ENCODE measurements at places on chromosomes 4 and X.
A peak's percentile ranks its signal among the peaks of the same experiment; 100 is the strongest.

- DNase-seq: no peak
Measured at GRCh38 chrX:109974906-109975655, 27.8 kb upstream of the TMEM164 start.

DNA sequence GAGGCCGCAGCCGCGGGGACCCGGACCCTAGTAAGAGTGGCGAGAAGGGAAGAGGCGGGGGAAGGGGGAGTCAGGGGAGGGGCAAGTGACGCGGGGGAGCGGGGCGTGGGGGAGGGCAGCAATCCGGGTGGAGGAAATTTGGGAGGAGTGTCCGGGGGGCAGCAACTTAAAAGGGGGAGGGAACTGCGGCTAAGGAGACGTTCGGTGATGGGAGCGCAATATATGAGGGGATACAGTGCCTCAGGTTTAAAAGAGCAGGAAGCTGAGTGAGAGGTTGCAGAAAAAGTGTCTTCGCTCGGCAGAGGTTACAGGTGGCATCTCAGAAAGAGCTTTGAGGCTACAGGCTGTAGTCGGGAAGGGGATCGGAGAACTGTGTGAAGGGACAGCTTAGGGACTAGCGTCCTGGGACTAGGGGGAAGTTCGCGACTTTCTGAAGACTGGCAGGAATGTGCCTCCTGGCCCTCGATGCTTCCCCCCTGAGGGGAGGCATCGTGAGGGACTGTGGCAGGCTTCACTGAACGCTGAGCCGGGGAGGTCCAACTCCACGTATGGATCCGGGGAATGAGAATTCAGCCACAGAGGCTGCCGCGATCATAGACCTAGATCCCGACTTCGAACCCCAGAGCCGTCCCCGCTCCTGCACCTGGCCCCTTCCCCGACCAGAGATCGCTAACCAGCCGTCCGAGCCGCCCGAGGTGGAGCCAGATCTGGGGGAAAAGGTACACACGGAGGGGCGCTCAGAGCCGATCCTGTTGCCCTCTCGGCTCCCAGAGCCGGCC, 519 bp downstream of the FOXO4 start:
- no peak for DNase-seq

GRCh38 chr4:17511051-17511450, 839 bp downstream of the QDPR start:
- no peak for DNase-seq

DNA sequence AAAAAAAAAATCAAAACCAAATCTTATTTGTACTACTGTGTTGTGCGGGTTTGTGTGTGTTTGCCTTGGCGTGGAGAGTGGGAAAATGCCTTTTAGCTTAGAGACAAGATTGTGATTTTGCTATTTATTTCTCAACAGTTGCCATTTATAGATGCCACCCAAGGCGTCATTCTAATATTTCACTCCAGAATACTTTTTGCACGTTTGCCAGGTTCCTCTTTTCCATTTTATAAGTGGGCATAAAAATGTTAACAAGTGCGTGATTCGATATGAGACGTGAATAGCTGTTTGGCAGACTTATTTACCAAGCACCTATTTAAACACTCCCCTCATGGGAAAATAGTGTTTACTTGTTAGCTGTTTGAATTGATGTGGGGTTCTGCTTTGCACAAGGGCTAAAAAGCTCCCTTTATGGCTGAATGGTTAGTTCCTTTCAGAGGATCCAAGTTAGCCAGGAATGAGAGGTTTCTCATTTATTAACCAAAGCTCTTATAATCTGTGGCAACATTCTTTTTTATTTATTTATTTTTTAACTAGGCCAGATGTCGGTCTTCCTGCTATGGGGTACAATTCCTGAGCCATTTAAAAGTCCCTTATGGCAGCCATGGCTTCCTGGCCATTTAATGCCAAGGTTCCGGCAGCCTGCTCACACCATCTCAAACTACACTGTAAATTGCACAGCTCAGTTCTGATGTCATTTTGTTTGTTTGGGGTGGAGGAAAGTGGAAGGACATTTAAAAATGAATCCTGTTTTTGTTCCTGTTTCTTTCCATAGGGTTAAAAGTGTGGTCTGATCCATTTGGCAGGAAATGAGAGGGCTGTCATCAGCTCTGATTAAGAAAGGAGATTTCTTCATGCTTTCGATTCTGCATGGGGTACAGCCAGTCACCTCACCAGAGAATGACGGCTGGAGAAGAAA, 14.6 kb downstream of the SMIM20 start:
- peak; percentile 12 for DNase-seq

GRCh38 chrX:33126469-33126868, 84.9 kb downstream of the DMD start:
- DNase-seq: no peak

GRCh38 chrX:69136546-69137331, 28.5 kb downstream of the PJA1 start:
- DNase-seq: no peak

DNA sequence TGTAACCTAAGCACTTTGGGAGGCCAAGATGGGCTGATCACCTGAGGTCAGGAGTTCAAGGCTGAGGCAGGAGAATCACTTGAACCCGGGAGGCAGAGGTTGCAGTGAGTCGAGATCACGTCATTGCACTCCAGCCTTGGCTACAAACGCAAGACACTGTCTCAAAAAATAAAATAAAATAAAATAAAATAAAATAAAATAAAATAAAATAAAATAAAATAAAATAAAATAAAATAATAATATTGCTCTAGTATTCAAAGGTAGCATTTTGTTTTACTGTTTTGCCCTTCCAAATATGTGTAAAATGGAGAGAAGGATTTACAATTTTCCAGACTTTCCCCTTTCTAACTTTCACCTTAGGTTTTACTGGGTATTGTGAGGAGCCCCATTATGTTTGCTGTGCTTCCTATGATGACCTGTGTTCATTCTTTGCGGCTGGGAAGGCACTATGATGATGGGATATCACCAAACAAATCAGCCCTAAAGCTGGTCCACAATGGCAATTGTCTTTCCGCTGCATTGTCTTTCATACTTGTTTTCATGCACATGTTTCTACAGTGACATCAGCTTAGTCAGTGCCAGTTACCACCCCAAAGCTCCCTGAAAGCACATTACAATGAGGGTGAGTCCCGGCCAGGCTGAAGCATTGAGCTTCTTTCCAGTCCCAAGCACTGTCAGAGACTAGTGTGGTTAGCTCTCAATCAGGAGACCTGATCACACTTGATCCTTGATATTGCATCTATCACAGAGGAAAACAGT, 50.8 kb downstream of the DTHD1 start:
- DNase-seq: no peak

- no peak for DNase-seq
Measured at GRCh38 chr4:95325665-95326064, 223.1 kb downstream of the UNC5C start.

DNA sequence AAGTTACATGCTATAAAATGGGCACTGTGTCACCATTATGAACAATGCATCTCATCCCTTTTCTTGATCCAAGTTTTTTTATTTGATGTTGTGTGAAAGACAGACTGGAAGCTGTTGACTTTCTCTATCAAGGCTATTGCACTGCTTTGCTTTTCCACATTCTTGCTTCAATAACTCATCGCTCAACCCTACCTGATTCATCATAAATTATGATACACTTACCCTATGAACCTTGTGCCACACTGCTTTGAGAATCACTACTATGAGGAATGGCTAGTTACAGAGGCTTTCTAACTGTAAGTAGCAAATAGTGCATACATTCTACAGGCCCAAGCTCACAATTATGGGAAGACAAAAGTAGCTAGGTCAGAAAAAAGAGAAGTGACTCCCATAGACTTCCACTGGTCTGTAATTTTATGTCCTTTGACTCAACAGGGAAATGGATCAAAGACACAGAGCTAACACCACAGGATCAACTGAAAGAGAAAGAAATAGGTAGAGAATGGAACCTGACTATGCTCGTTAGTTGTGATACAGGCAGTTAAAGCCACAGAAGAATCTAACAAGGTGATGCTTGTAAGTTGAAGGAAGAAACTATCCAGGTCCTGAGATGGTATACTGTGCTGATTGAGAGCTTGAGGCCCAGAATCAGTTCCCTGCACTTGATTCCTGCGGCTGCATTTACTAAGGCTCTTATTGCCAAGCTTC, 163.5 kb downstream of the PPP3CA start:
- DNase-seq: no peak

GRCh38 chr4:14338585-14339265, 663.6 kb upstream of the CPEB2 start:
- no peak for DNase-seq

DNA sequence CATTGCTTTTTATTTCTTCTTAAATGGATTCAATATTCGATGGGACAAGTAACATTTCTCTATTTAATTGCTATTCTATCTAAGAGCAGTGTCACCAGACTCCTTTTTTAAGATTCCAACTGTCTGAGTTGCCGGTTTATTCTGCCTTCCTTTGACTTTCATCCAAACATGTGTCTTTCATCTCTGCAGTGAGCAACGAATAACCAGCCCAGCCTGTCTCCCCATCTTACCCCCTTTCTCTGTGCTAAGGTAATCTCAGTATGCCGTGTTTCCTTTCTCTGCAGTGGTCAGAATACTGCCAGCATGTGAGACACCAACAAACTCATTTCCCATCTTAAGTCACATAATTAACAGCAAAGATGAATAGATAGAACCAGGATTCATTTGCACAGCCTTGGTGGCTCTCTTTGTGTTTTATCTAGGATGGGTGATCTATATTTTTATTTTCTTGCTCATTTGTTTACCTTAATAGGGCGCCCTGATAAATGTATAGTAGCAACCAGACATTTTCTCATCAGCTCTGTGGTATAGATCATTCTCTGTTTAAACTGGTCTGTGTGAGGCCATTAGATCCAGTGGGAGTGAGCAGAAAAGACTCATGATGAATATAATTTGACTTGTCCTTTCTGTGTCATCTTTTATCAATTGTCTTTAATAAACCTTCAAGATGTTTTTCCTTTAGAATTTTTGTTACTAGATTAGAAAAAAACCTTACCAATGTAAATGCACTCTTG, 394.8 kb upstream of the IGFBP7 start:
- no peak for DNase-seq

- DNase-seq: no peak
Measured at GRCh38 chr4:40482985-40483647, 146.5 kb downstream of the RBM47 start.

GRCh38 chr4:174201871-174202270, 81.6 kb downstream of the FBXO8 start:
- no peak for DNase-seq

DNA sequence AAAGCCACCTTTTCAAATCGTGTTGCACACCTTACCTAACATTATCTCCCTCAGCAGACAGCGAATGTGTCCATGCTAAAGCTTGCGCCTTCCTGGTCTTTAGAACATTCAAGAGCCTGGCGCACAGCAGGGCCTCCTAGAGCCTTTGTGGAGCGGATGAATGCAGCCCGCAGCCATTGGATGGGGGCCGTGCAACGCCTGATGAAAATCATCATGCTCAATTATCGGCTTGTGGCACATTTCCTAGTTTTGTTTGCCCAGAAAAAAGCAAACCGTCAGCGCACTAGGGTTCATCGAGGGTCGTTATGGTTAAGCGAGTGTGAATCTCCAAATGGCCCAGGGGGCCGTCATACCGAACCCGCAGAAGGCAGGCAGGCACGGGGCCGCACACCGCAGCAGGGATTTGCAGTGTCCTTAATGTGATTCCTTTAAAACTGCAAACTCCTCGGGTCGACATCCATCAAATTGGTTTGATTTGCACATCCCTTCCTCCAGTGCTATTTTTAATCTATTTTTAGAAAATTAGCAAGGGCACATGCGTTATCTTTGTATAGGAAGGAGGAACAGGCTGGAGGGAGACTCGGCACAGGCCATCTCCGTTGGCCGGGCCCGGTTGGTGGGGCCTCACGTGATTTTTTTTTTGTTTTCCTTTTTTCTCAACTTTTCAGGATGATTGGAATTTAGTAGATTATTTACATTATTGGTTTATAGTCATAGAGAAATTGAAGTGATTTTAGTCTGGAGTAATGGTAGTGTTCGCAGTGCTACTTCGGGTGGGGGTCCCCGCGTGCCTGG, 53.1 kb downstream of the ABLIM2 start:
- no peak for DNase-seq

DNA sequence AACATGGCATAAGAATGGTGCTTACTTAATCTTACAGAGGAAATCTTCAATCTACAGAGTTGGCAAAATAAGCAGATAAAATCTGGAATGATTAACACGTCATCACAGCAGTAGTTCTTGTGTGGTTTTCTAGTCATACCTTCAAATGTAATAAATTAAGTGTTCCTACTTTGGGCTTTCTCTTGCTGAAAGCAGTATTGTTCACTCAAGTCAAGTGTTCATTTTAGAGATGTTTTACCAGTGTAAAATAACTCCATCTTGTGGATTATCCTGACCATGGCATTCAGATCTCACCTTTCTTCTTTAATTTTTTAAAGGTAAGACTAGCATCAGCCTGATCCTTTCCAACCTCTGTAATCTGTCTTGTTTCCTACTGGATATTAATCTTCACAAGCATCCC, 72.9 kb downstream of the ADAMTS3 start:
- DNase-seq: no peak

GRCh38 chrX:50375481-50376267, 95.0 kb downstream of the DGKK start:
- DNase-seq: no peak

GRCh38 chrX:134423606-134424005, 36.4 kb upstream of the HPRT1 start:
- DNase-seq: peak; percentile 7

DNA sequence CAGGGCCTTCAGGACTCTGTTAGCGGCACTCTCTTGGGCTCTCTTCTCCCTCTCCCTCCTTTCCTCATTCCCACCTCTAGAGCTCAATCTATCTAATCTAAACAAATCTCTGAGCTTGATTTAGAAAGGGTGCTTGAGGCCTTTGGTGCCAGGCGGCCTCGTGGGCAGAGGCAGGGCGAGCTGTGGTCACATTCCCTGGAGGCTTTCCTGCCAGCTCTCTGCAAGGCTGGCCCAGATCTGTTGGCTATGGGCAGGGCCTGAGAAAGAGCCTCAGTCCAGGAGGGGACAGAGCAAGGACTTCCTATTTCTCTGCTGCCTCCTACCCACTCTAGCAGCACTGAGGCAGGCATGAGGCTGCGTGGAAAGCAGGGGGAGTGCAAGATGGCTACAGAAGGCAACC, 38.6 kb downstream of the PJA1 start:
- DNase-seq: peak; percentile 2

GRCh38 chr4:1408418-1408817, 2.2 kb upstream of the NKX1-1 start:
- no peak for DNase-seq

GRCh38 chr4:157443537-157443936, 223.0 kb downstream of the GRIA2 start:
- DNase-seq: no peak

GRCh38 chr4:102764901-102765300, 4.1 kb upstream of the MANBA start:
- DNase-seq: no peak

Measured in SJSA1 (cell line).